ENCODE measurements at places on chromosomes 16 and 17.

DNA sequence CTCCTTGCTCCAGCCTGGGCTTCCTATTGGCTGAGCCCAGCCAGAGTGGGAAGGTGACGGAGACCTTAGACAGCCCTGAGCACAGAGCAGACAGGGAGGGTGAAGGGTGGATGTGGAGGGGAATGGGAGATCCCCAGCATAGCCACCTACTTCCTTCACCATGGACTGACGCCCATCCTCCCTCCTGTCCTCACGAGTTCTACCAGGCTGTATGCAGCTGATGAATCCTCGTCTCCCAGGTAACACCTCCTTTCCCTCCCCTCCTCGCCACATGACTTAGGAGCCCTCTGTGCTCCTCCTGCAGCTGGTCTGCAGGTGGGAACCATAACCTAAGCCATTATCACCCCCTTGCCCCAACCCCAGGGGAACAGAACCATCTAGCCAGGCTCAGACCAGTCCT is 9.0 kb upstream of the CRHR1 start:
- no peak for DNase-seq

DNA sequence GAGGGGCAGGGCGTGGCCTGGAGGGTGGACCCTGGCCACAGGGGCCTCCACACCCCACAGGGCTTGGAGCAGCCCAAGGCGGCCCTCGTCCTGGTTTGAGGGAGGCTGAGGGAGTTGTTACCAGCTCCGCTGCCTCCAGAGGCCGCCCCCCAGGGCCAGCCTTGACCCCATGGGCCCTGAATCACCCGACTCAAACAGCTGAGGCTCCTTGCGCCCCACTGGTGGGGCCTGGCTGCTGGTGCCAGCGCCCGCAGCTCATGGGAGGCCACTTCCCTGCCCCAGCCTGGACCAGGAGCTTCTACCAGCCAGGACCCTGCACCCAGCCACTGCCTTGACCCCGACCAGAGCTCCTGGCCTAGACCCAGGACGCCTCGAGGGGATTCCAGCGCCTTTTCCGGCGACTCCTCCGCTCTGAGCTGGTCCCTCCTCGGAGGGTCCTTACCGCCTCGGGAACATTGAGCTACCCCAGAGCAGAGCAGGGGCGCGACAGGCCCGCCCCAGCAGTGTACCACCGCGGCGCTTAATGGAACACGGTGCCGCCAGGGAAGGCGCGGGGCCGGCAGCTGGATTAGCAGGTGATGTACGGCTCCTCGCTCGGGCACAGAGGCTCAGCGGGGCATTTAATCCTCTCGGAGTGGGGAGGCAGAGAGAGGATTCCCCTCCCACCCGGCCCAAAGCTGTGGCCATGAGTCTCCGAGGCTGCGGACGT is 37.2 kb downstream of the GSE1 start:
- no peak for DNase-seq

DNA sequence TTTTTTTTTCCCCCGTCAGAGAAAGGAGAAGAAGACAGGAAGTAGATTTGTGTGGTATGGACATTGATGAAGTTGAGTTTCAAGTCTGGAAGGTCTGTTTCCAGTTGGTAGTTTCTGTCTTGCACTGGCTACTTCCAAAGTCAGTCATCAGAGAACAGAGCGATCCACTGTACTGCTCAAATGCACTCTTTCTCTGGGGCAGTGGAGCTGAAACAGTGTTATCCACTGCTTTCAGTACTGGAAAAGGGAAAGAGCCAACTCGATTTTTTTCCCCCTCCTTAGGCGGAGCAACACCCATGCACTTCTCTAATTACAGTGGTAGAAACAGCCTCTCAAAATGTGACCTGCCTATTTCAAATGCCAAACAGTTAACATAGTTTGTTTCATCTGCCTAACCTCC is 7.4 kb downstream of the PRKCA start:
- no peak for DNase-seq

- peak; percentile 25 for DNase-seq
Observed at GRCh38 chr16:30615358-30616091, 5.3 kb upstream of the ZNF689 start.

DNA sequence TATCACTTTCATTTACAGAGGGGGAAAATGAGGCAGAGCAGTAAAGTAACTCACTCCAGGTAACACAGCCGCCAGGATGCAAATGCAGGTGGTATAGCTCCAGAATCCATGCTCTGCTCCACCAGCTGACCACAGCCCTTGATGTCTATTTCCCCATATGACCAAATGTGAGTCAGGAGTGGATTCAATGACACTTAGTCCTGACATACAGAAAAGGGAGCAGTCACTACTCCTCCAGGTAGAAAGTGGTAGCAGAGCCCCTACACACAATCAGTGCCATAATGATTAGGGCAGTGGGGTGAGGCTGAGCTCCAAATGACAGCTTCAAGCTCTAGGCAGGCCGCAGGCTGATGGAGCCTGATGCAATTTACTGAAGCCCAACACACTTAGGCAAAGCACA is 43.3 kb upstream of the GFOD2 start:
- no peak for DNase-seq

GRCh38 chr16:30949650-30950515 is 1.0 kb downstream of the ORAI3 start:
- DNase-seq: no peak

GRCh38 chr17:68231541-68231940 is 16.3 kb upstream of the AMZ2 start:
- no peak for DNase-seq

DNA sequence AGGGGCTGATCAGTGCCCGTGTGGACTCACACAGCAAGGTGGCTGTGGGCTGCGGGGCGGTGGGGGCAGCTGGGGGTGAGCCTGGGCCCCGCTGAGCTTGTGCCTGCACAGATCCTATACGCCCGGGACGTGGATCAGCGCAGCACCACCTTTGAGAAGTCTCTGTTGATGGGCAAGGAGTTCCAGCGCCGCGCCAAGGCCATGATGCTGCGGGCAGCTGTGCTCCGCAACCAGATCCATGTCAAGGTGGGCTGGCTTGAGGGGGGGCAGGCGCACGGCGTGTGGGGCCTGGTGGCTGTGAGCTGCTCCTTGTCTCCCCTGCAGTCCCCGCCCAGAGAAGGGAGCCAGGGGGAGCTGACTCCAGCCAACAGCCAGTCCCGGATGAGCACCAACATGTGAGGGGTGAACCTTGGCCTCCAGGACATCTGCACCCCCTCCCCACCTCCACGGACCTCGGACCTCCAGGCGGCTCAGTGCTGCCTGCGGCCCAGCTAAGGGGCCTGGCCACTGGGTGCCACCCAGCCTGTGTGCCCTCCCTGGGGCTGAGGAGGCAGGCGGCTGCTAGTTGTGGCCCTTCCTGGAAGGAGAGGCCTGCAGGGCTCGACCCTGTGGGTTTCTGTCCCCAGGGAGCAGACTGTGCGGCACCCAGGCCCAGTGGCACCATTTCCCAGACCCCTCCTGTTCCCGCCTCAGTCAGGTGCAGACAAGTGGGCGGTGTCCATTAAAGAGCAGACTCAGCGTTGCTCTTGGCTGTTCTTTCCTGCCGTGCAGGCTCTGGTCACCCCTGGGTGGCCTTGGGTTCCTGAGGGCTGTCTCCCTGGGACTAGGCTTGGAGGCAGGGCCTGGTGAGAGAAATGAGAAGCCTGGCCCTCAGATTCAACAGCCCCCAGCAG is 5.3 kb downstream of the GPS1 start:
- DNase-seq: no peak

- no peak for DNase-seq
Observed at GRCh38 chr16:75821117-75821516, 94.8 kb upstream of the CPHXL start.

GRCh38 chr17:34926661-34927060 is 34.6 kb downstream of the CCT6B start:
- DNase-seq: no peak

DNA sequence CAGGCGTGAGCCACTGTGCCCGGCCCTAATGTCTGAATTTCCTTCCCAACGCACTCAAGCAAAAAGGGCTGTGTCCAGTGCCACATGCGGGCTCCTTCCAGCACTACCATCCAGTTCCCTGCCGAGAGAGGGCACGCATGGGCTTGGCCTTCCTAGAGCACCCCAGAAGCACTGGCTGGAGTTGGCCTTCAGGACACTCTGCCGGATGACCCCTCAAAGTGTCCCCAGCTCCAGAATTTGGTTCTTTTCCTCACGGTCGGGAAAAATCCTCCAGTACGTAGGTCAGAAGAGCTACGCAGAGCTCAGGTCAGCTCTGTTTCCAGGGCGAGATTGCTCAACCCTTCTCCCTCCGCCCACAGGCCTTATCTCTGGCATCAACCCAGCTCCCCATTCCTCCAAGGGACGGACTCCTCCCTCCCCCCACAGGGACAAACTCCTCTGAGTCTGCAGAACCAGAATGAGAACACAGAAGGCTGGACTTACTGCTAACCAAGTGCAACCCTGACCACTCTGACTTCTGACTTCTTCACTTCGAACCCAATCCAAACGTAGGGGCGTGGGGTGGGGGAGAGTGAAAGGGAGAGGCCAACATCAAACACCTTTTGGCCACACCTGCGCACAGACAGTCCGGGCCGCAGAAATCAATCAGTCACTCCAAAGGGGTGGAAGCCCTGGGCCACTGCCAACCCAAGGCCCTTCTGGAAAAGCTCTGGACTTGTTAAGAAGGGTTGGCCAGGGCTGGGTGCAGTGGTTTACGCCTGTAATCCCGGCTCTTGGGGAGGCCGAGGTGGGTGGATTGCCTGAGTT is 3.6 kb downstream of the CDC42EP4 start:
- no peak for DNase-seq

- DNase-seq: no peak
Observed at GRCh38 chr17:33137426-33137825, 145.8 kb downstream of the SPACA3 start.

DNA sequence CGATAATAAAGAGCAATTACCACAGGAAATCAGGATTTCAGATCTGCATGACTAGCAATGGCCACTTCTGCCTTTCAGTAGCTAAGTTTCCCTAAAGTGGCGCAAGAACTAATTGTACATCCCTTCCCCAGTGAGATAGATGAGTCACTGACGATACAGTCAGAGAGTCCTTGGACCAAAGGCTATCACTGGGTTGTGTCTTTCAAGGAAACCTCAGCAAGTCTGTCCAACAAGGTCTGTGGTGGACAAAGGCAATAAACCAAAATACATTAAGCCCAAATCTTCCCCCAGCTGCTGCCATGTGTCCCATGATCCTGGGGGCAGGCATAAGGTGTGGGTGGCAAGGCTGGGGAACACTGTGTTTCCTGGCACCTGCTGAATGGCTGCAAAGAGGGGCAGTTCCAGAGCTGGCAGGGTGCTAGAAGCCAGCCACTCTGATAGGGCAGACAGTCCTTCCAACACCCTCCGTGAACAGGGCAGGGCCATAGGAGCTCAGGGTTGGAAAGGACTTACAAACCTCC is 20.5 kb upstream of the MTMR4 start:
- no peak for DNase-seq

DNA sequence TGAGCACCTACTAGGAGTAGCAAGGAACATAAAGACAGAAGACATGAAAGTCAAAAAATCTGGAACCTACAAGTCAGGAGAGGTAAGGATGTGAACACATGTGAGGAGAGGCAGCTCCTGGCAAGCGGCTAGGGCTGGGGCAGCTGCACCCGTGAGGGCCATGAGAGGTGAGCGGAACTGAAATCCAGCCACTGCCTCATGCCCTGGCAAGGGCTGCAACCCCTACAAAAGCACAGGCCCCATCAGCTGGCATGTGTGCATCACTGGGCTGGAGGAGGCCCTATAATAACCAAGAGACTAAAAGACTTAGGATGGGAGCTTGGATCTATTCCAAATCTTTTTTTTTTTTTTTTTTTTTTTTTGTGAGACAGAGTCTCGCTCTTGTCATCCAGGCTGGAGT is 40.3 kb upstream of the ERN1 start:
- DNase-seq: no peak

GRCh38 chr16:66135421-66135831 is 231.1 kb upstream of the CDH5 start:
- no peak for DNase-seq

GRCh38 chr16:47617732-47618131 is 156.6 kb downstream of the PHKB start:
- DNase-seq: no peak

DNA sequence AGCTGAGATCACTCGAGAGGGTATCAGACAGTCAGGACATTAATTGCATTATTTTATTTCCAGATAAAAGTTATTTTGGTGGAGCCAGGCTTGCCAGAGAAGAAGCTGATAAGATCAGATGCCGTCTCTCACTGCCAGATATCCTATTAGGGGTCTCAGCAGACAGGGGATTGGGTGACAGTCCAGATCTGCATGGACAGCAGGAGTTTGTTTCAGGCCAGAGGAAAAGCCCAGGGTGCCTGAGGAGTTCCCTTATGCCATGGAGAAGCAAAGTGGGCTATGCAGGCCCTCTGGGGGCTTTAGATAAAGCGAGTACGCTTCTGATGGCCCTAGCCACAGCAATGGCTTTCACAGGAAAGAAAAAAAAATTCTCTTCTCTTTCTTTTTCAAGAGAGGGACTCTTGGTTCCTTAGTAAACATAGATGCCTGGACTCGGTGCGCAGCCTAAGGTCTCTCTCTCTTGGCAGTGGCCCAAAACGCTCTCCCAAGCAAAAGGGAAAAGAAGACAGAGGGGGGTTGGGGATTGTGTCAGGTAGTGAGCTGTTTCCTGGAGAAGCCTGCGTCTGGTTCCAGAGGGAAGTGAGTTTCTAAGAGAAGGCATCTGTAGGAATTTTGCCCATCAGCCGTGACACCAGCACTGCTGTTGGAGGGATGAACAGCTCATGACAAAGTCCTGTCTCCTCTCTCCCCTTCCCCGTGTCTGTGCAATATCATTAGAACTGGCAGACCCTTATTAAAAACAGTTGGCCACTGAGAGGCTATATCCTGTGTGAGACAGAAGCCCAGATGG is 166.3 kb upstream of the FOXF1 start:
- no peak for DNase-seq

DNA sequence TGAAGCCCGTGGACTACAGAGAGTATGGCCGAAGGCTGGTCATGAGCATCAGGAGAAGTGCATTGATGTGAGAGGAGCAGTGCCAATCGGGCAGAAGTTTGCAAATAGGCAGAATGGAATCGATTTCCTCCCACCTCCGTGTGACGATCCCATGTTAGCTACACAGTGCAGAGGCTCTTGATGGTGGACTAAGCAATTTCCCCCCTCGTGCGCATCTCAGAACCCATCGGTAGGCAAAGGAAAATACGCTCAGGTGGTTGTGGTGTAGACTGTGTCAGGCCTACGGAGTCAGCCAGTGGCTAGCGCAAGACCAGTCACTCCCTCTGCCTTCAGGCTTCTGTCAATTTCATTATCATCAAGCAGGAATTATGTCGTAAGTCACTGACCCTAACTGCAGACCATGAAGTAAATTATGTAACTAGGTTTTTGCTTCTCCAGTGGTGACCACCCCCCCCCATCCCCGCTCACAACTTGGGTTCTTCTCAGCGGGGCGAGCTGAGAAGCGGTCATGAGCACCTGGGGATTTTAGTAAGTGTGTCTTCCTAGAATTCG is 67.4 kb downstream of the RPA1 start:
- no peak for DNase-seq

DNA sequence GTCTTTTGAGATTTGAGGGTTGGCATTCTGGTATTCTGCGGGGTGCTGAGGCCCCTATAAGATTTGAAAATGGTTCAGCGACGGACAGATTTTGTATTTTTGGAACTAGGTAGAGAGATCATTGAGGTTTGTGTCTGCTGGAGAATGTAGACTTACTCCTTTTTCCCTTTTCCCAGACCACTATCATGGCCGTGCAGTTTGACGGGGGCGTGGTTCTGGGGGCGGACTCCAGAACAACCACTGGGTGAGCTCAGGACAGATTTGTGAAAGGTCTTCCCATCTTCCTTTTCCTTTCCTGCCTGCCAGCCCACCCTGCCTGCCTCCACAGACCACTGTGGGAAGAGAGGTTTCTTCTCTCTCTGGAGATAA is 572 bp downstream of the PSMB6 start:
- DNase-seq: no peak

GRCh38 chr17:8944083-8944482 is 21.4 kb downstream of the PIK3R5 start:
- DNase-seq: no peak

GRCh38 chr16:69607674-69608073 is 41.9 kb downstream of the NFAT5 start:
- no peak for DNase-seq

All from Panc1 (cell line).